Suppressor macrophage treated with lipopolysaccharide for 1 hour (primary cell): ENCODE measurements at places on chromosomes 5 and 9.

DNA sequence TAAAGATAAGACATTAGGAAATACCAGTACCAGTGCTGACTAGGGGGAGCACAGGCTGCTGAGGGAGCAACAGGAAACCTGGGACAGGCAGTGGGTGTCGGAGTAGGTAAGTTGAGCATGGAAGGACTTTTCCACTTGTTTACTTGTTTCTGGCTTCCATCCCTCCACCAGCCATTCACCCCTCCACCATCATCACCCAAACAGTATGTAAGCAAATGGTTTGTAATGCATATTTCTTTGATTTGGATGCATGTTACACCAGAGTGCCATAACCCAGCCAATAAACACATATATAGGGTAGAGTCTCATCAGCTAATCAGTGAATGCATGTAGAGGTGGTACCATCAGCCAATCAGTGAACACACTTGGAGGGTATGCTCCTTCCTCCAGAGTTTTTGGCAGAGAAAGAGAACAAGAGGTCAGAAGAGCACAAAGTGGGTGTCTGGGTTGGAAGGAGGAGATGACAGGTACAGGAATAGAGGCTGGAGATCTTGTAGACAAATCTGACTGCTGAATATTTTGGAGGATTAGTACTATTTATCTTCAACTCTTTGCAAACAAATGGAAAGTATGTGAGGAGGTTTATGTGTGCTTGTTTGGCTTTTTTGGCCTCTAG is 37.7 kb upstream of the PDE8B start:
- DNase-seq, result peak; percentile 1

DNA sequence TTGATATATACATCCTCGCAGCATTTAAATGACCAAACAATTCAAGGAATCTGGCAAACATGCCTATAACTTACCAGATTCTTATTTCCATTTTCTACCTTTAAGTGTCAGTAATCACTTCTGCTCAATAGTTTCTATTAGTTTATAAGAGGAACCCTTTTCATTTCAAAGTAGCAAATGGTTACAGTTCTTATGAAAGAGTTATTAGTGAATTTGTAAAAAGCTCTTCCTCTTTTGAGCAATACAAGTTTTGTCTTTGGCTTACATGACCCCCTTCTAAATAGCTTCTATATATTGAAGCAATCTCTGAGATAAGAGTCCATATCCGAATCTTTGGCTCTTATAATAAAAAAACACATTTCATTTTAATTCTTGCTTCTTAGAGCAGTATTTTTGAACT is 42.0 kb downstream of the ELL2 start:
- peak; percentile 44 for DNase-seq

GRCh38 chr9:36143245-36143641 is 6.7 kb downstream of the GLIPR2 start:
- DNase-seq, result no peak

DNA sequence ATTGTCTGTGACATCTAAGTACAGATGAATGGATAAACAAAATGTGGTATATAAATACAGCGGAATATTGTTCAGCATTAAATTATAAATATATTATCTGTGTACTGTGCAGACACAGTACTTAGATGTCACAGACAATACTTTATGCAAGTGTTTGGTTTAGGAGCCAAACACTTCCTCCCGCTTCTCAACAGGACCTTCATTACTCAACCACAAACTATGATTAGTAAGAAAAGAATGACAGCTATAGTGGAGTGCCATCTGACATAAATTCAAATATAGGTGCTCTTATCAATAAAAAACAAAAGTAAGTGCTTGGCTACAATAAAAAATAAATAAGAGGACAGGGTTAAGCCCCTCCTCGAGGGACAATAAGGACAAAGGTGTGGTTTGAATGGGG is 38.9 kb upstream of the STX17 start:
- DNase-seq, result peak; percentile 38

GRCh38 chr5:140253985-140254384 is 48.9 kb downstream of the PFDN1 start:
- peak; percentile 72 for DNase-seq

- DNase-seq, result no peak
These were observed 60.4 kb downstream of the PSAT1 start for GRCh38 chr9:78357165-78357873.

DNA sequence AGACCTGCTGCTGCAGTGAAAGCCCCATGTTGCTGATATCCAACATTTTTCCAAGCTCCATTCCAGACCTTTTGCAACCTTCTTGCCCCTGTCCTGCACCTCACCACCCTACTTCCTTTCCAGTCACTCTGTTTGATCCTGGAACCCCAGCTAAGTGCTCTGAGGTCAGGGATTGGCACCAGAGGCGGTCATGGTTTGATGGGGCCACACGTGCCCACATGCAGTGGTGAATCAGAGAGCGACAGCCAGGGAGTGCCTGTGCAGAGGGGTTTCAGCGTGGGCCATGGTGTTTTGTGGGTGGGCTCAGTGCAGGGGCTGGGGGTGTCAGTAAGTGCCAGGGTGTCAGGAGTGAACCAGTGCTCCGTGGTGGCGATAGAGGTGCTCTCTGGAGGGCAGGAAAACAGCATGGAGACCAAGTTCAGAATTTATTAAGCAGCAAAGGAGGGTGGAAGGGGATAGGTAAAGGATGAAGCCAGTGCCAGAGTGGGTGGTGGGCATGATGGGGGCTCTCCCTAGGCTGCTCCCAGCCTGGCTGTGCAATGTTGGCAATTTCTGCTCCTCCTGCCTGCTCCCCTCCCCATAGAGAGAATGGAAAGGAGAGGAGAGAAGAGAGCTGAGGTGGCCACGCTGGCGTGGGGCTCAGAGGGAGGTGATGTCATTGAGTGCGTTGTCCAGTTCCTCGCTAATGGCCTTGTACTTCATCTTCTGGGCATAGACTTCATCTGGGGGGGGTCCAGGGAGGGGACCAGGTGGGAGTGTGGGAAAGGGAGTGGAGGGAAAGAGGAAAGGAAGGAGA is 7.0 kb downstream of the TPM2 start:
- DNase-seq, result no peak

DNA sequence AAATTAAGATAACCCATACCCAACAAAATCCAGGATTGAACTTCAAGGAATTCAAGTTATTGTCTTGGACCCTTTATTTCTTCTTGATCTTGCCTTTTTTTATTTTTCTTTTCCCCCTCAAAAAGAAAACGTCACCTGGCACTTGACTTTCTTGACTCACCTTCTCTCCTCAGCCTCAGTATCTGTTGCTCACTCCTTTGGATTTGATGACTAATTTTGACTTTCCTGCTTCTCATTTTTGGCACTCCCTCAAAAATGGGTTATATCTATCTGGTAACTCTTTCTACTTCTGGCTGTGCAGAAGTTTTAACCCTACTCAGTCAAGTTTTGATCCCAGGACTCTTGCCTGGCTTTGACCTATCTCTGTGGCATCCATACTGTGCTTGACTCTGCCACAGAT is 66.6 kb upstream of the SPATA31D4 start:
- DNase-seq, result no peak

- peak; percentile 79 for DNase-seq
These were observed 48.6 kb downstream of the RGS3 start for GRCh38 chr9:113511856-113512761.

DNA sequence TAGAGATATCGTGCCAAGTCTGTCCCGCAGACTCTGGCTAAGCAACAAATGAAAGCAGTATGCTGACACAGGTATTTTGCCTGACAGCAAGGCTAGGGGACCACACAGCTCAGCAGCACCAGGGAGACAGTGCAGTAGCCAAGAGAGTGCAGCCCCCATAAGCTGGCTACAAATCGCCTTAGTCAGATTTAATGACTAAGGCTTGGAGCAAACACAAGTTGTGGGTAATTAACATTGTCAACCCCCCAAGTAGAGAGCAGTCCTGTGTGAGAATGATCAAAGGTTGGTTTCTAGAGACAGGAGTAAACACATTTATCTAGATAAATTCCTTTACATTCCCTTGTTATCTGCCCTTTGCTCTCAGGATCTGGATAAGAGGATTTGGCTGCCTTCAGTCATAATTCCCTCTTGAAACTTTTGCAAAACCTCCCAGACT is 1434.5 kb upstream of the CDH6 start:
- no peak for DNase-seq

GRCh38 chr9:113775749-113776148 is 100.4 kb upstream of the ZNF618 start:
- DNase-seq, result no peak

DNA sequence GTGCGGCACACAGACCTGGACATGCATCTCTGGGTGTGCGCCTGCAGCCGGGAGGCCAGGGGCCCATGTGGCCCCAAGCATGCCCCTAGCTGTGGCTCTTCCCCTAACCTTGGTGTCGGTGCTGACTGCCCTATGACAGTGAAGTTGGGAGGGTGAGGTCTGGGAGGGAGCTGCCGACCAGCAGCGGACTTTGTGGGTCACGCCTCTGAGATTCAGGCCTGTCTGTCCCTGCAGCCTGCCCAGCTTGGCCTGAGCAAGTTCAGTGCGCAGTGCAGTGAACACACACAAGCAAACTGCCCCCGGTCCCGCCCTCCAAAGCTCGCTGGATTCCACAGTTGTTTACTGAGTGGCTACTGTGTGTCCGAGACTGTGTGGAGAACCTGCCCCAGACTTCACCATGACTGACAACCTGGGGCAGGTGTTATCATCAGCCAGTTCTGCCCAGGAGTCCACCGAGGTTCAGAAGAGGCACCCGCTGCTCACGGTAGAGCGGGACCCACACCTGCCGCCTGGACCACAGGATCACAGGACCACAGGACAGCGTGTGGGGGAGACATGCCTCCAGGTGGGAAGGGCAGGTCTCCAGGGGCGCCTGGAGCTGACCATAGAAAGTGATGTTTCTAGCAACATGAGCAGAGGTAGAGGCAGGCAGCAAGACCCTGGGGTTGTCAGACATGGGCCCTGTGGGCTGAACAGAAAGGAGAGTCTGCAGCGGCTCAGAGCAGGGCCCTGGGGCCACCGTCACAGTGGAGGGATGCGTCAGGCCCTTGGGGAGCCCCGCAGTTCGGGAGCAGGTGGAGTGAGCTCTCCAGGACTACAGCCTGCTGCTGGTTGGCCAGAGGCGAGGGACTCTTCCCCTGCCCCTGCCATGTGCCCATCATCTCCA is 105.1 kb downstream of the PHF2 start:
- DNase-seq, result no peak

GRCh38 chr5:151026679-151027078 is 6.3 kb downstream of the GPX3 start:
- DNase-seq, result peak; percentile 90

GRCh38 chr5:108858959-108859358 is 111.3 kb downstream of the FER start:
- DNase-seq, result peak; percentile 88

- no peak for DNase-seq
These were observed 7.3 kb upstream of the RASEF start for GRCh38 chr9:83070261-83070660.

GRCh38 chr5:31415009-31415923 is 116.6 kb downstream of the DROSHA start:
- no peak for DNase-seq

- DNase-seq, result peak; percentile 47
These were observed 547 bp downstream of the CLTA start for GRCh38 chr9:36191290-36191645.

DNA sequence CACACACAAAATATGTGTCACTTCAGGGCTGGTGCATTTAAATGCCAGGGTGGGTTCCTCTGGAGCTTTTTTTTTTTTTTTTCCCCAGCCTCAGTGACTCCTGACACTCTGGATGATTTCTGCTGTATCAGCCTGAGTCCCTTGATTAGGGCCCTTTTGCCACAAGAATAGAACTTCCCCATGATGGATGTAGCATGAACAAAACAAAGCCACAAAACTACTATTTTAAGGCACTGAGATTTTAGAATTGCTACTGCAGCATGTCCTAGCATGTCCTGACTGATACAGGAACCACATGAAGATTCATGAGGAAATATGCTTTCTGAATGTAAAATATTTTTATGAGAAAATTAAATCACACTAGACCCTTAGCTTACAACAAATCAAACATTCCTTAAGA is 13.9 kb upstream of the ADGRD2 start:
- DNase-seq, result no peak

- DNase-seq, result no peak
These were observed 11.3 kb upstream of the TEX10 start for GRCh38 chr9:100364013-100364412.

GRCh38 chr5:54772684-54773083 is 212.7 kb downstream of the ESM1 start:
- peak; percentile 53 for DNase-seq

DNA sequence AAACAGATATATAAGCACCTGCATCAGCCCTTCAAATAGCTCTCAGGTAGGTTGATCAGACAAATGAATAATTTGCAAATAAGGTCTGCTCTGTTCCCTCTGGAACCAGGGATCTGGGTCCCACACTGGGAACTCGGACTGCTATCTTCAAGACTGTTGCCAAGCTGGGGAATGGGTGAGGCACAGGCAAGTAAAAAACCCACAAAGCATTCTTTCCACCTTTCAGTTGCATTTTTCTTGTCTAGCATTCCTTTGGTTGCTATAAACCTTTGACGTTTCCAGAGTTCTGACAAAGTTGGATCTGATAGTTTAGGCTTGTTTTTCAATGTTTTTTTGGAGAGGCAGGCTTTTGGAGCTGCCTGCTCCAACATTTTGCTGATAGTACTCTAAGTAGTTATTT is 20.1 kb downstream of the FBXL17 start:
- no peak for DNase-seq

DNA sequence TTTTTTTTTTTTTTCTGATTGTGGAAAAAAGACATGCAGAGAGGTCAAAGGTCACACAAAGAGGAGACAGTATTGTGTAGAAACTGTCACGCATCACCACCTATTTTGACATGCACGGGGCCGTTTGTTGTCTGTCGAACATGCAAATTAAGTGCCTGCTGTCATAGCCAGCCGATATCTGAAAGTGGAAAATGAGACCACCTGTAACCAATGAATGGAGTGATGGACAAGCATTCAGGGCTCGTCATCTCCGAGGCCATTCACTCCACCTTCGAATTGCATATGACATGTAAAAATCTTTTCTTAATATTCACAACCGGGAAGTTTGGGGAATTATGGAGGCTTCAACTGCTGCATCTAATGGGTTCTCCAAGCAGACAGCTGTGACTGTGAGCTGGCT is 512.2 kb upstream of the ADAMTS16 start:
- no peak for DNase-seq

- DNase-seq, result peak; percentile 3
These were observed 44.9 kb upstream of the ADAMTSL1 start for GRCh38 chr9:18429070-18429469.

GRCh38 chr9:98916660-98917059 is 27.0 kb upstream of the COL15A1 start:
- no peak for DNase-seq

- DNase-seq, result no peak
These were observed 140.6 kb upstream of the SLC12A2 start for GRCh38 chr5:127943061-127943371.
